ENCODE measurements at places on chromosomes 7 and 10.

DNA sequence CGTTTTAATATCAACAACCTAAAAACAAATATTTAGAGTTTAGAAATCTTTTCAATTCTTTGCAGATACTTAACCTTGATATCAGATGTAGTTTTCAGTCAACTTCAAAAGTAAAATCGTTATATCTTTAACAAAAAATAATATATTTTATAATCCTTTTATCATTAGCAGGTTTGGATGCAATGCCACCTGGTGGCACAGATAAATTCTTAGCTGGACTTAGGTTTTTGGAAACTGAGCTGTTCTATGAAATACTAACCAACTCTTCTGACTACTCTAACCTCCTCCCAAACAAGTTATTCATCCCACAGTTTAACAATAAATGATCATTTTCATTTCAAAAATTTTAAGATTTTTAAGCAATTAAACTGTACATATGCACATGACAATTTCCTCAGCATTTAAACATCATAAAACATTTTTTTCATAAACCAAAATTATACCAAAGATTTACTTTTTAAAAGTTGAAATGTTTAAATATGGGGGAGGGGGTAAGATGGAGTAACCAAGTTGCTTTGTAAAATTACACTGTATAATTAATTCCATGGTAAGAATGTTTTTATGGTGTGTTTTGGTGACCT is 56.9 kb downstream of the HIBADH start:
- ATAC-seq: no peak

DNA sequence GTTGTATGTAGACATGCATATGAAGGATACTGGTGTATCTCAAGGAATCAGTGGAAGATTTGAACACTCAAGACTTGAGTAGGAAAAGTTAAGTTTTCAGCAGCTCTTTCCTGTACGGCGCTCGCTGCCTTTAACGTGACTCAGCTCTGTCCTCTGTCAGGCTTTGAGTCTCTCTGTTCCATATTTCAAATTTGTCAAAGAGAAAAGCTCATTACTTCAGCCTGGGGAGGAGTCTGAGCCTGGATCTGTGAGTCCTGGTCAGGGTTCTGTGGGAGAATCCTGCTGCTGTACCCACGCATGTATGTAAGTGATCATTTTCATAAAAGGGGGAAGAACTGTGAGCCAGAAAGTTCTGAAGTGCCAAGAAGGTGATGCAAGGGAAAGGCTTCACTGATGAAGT is 13.8 kb upstream of the MPP7 start:
- no peak for ATAC-seq

GRCh38 chr10:82267960-82268359 is 393.0 kb downstream of the NRG3 start:
- ATAC-seq: no peak

DNA sequence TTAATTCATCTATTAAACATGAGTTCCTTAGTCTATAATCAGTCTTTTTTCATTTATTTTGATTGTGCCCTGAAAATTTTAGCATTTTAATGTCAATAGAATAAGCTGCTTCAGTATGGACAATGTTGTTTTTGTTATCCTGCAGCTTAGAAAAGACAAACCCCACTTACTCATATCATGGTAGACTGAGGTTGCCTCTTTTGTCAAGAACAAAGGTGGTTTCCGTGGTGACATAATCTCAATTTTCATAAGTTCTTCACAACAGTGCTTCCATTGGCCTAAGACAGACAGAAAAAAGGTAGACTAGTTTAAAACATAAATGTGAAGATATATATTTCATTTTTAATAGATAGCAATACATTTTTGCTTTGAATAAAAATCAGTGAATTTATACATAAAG is 69.1 kb downstream of the RTKN2 start:
- peak; percentile 95 for ATAC-seq

DNA sequence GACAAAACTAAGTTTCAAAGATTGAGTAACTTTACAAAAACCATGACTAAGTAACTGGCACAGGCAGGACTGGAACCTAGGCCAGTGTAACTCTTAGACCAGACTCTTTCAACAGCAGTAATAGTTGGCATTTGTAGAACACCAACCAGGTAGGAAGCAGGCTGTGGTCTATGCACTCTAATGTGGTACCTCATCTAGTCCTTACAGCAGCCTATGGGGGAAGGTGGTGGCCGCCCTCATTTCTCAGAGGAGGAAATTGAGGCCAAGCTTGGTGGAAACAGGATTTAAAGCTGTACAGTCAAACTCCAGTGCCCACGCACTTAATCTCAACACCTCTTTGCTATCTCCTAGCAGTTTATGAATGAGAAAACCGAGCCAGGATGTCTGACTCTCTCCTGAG is 165.4 kb upstream of the LRGUK start:
- ATAC-seq: no peak

DNA sequence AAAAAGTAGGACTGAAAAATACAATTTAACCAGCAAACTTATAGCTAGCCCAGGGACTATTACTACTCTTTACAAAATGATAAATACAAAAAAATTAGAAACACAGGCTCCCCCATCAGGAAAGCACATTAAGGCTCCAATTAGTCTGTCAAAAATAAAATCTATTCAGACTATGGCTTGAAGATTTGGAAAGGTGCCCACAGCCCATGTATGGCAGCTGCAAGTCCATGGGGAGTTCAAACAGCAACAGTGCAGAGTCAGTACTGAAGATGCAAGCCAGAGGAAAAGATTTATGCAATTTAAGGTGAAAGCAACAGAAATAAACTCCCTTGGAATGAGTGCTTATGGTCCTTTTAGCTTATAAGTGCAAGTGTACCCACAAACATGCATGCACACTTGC is 29.7 kb downstream of the IMMP2L start:
- ATAC-seq: no peak

GRCh38 chr10:31940839-31941653 is 12.4 kb upstream of the ARHGAP12 start:
- peak; percentile 53 for ATAC-seq

- ATAC-seq: no peak
These were observed 10.8 kb upstream of the GATA3 start for GRCh38 chr10:8043569-8044306.

- no peak for ATAC-seq
These were observed 51.9 kb downstream of the CDC14C start for GRCh38 chr7:48976253-48976652.

DNA sequence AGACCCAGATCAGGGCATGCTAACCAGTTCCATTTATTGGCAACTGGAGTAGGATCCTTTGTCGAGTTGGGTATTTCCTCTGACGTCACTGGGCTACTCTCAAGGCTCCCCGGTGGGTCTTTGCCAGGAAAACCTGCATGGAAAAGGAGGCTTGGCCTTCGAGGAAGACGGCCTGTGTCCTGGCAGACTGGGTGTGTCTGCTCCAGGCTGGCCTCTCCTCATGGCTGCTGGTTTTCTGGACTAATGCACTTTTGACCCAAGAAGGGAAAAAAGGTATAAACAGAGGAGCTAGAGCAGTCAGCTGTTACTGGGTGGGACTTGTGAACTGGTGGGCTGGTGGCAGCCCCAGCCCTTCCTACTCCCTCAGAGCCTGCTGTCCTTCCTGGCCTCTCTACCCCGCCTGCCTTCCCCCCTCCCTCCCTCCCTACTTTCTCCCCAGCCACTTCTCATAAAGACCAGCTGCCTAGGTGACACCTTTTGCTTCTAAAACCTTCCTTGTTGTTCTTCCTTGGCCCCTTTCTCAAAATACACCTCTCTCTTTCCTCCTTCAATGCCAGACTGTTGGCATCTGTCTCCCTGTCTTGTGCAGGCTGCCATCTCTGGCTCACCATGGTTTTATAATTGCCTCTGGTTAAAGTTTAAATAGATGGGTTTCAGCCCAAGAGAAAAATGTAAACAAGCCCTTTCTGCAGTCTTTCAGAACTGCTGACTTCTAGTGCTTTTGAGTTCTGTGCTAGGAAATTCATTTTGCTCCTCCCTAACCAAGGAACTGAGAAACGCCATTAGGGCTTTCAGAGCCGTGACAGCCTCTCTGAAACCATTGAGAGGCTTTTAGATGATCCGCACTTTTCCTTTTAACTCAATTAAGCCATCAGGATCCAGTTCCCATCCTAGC is 101.8 kb upstream of the MKLN1 start:
- no peak for ATAC-seq

DNA sequence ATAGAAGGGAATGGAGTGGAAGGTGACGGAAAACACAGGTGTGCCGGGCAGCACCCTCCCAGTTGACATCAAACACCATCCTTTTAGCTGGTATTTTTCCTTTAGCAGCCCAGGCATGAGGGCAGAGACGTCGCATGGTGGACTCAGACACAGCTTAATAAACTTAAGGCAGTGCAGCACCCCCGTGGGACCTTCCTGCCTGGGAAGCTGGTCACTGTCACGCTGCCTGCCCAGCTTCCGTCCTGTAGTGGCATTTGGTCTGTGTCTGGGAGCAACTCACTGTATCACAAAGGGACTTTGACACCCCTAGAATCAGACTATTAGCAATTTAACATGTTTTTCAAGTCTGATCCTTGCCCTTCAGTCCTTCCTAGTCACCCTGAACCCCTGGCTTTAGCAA is 35.8 kb downstream of the IL15RA start:
- no peak for ATAC-seq

- ATAC-seq: no peak
These were observed 134.2 kb downstream of the JMJD1C start for GRCh38 chr10:63331586-63331985.

DNA sequence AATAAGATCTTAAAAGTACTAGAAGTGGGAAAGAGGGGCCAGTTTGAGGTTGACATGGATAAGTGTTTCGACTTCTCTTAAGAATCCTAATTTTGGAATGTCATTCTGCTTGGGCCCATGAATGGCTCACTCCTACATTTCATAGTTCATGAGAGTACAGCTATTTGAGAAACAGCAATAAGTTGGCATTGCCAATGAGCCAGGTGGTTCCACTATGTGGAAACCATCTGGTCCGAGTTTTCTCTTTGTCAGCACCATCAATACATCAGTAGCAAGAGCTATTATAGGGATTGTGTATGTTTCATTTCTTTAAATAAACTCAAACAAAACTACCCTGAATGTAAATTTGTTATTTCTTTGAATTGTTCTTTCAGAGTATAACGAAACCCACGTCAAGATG is 78.1 kb upstream of the NEBL start:
- ATAC-seq: no peak

DNA sequence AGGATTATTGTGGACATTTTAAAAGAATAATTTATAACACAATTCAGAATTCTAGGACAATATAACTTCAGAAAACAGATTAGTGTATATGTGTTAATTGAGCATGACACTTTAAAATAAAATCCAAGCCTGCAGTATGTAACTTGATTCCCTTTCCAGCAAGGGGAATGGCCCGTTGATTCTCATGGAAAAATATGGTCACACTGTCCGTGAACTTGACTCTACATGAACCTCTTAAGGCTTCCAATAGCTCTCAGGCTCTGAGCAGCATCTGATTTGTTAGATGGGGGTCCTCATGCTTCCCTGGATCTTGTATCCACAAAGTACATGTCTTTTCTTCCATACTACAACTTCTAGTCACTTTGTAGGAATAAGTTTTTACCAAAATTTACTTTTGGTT is 85.5 kb upstream of the AKR1E2 start:
- no peak for ATAC-seq

GRCh38 chr7:155380221-155380861 is 77.6 kb upstream of the EN2 start:
- ATAC-seq: peak; percentile 74

GRCh38 chr7:29607259-29607658 is 43.6 kb downstream of the PRR15 start:
- no peak for ATAC-seq

- no peak for ATAC-seq
These were observed 28.5 kb upstream of the DPYSL4 start for GRCh38 chr10:132158122-132158741.

- no peak for ATAC-seq
These were observed 51.1 kb upstream of the ADARB2 start for GRCh38 chr10:1788401-1788800.

GRCh38 chr7:136247211-136247610 is 270.1 kb upstream of the MTPN start:
- ATAC-seq: no peak

DNA sequence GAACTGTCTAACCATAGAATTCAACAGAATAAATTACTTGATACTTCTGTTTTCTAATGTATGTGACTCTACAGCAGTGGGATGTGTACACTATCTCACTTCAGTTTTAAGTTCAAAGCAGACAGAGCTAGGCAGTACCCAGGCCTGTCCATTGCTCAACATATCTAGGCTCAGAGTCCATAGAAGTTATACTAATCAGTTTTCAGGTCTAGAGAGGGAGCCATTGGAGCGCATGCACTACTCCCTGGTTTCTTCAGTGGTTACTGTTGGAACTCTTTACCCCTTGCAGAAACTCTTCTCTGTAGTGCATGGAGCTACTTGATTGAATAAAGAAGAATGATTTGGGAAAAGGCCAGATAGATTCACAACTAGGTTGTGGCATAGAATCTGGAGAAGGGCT is 4.4 kb downstream of the CD36 start:
- ATAC-seq: no peak

GRCh38 chr7:31368620-31369019 is 28.1 kb upstream of the NEUROD6 start:
- no peak for ATAC-seq

- no peak for ATAC-seq
These were observed 45.7 kb downstream of the PAPSS2 start for GRCh38 chr10:87705339-87705738.

- no peak for ATAC-seq
These were observed 407.8 kb upstream of the FOXK1 start for GRCh38 chr7:4274286-4274685.

- no peak for ATAC-seq
These were observed 1085.3 kb downstream of the KCNMA1 start for GRCh38 chr10:76552091-76552873.

GRCh38 chr7:151699928-151700319 is 177.0 kb downstream of the PRKAG2 start:
- ATAC-seq: no peak
